Endothelial cell (in vitro differentiated cells): ENCODE measurements at places on chromosomes 12 and 14.

DNA sequence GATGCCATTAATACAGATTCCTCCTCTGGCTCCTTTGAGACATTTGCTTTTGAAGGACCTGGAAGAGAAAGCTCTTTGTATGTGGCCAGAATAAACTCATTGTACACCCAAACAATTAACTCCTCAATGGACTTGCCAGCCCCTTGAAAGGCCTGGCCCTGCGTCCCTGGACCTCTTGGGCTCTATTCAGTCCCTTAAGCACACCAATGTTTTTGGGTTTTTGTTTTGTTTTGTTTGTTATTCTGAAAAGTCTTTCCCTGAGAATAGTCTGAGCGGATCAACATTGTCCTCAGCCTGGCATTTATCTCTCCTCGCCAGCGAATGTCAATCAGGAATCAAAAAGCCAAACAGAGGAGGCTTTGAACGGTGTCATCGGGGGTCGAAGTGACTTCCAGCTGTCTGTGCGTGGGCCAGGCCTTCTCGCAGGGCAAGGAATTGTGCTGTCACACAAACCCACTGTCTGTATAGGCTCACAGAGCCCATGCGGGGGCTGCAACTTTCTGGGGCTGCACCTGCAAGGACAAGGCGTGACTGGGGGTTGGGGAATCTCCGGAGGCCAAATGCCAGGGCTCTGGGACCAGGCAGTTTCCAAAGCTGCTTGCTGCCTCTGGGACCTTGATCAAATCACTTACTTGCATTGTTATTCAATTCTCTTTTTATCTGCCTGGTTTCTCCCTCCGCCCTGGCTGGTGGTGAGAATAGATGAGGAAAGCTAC, 108.3 kb downstream of the SMOC1 start:
- no peak for DNase-seq

- peak; percentile 9 for DNase-seq
Observed at GRCh38 chr12:94100211-94100627, 48.2 kb upstream of the PLXNC1 start.

DNA sequence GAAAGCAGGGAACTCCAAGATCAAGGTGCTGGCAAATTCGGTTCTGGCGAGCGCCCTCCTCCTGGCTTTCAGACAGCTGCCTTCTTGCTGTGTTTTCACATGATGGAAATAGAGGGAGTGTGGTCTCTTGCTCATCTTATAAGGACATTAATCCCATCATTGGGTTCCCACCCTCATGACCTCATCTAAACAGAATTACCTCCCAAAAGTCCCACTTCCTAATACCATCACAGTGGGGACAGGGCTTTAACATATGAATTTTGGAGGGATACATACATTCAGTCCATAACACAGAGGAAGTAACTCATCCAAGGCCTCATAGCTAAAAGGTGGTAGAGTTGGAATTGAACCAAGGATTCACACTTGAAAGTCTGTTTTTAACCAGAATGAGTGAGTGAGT, 28.6 kb downstream of the DYRK2 start:
- no peak for DNase-seq

GRCh38 chr12:63179224-63179623, 28.2 kb upstream of the AVPR1A start:
- DNase-seq: no peak

DNA sequence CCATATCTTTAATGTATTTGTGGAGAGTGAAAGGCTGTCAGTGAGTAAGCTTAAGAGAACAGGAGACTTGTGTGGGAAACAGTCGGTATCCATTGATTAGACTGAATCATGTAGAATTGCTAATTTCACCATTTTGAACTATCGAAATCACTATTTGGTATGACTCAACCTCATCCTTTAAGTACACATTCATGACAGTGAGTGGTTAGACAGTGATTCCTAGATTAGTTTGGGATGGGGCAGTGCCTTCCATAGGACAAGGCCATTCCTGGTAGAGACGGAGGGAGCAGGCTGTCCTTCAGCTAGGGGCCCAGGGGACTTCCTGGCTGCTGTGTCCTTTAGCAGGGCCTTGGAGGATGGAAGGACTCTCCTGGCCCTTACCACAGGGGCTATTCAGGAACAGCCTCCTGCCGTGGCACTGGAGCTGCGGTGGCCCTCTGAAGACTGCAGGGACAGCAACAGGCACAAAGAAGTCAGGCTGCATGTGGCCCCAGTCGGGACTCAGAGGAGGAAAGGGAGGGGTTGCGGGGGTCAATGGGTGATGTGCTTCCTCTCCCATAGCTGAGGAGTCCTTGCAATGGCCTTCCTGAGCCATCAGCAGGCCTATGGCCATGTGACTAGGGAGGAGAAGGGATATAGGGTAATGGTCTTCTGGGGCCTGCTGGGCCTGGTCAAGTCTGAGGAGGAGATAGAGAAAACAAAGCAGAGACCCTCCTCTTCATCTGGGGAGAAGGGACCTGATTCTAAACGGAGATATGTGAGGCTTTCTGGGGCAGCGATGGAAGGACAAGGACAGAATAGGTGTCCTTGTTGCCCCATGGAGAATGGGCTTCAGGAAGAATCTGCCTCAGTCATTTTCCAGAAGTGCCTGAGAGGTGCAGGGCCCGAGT, 11.2 kb downstream of the SERPINA1 start:
- no peak for DNase-seq

GRCh38 chr12:27998170-27998569, 25.6 kb upstream of the PTHLH start:
- no peak for DNase-seq

- no peak for DNase-seq
Observed at GRCh38 chr14:61502459-61503093, 181.2 kb downstream of the PRKCH start.
